Natural killer cell (primary cell): ENCODE measurements at places on chromosomes 3 and 15.

- no peak for DNase-seq
Observed at GRCh38 chr3:125151442-125151817, 61.1 kb downstream of the SLC12A8 start.

- no peak for DNase-seq
Observed at GRCh38 chr3:123562547-123562946, 22.3 kb downstream of the HACD2 start.

DNA sequence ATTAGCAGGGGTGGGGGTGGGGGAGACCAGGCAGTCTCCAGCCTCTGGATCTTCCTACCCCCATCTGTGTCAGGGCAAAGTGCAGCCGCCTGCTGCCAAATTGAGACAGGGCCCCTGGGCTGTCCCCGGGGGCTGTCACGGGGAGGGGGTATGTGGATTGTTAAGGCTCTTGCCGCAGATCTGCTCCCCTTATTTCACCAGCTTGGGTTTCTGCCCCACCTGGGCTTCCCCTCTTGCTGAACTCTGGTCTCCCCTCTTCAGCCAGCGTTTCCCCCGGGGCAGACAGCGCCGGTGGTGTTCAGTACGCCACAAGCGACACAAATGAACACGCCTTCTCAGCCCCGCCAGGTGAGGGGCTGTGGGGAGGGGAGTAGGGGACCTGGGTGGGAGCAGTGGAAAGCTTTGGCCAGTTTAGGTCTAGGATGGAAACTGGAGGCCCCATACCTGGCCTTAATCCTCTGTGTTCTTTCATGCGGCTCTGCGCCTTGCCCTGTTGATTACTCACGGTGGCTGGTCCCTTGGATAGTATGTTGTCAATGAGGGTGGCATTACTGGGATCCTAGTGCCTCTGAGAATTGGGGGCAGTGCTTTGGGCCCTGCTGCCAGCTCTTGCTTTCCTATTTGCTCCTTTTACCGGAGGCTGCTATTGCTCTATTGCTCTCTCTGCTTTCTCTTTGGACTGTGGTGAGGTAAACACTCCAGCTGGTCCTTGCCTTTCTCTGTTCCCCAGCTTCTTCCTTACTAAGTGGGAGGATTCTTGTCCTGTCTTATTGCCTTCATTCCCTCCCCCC is 1.7 kb downstream of the EIF4G1 start:
- DNase-seq: peak; percentile 35

DNA sequence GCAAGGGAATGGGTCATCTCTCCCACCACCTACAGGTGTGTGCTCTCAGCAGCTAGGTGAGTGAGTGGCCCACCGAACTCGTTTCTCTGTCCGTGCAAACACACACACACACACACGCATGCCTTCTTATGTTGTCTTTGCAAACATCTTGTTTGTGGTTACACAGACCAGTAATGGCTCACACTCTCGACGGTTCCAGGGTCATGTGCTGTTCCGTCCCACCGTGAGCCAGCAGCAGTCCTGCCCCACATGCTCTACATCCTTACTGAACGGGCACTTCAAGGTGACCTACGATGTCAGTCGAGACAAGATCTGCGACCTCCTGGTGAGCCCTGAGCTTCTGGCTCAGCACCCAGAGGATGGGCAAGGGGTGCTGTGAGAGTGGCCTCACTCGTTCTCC is 4.3 kb downstream of the ITIH1 start:
- DNase-seq: peak; percentile 14

- no peak for DNase-seq
Observed at GRCh38 chr3:153397794-153398193, 235.8 kb downstream of the RAP2B start.

GRCh38 chr3:194121891-194122631 is 13.9 kb upstream of the HES1 start:
- DNase-seq: no peak

DNA sequence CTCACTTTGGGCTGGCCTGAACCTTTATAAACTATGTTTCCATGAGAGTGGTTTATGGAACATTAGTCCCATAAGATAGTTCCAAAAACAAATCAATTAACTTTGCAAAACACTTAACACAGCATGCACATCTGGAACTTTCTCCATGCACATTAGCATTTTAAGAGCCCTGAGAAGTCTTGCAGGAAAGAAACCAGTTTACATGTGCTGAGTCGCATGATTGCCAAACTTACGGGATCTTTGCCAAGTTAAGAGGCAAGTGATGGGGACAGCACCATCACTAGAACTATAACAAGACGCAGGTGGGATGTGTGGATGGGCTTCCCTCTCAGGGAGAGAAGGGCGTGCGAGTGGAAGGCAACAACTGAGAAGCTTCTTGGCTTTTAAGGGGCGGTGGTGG is 20.7 kb downstream of the ADAMTS9 start:
- DNase-seq: no peak

DNA sequence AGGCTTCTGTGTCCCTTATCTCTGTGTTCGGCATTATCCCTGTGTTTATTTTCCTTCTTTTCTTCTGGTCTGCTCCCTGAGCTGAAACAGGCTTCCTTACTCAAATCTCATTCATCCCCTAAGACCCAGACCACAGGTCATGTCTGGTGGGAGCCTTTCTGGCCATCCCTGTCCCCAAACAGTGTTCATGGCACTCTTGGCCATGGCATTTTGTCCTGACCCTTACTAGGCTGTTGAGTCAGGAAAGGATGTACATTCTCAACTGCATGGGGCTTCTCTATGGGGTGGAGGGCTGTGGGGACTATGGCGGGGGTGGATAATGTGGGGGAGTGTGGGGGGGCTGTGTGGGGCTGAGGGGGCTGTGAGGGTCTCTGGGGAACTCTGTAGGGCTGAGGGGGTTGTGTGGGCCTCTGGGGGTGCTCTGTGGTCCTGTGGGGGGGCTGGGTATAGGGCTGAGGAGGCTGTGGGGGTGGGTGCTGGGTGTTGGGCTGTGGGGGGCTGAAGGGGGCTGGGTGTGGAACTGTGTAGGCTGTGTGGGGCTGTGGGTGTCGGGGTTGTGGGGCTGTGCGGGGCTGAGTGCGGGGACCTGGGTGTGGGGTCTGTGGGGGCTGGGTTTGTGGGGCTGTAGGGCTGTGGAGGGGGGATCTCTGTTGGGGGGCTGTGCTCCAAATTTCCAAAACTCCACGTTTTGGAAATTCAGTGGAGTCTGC is 64.3 kb downstream of the KLF13 start:
- no peak for DNase-seq

GRCh38 chr3:106268696-106269095 is 399.9 kb upstream of the CBLB start:
- no peak for DNase-seq

DNA sequence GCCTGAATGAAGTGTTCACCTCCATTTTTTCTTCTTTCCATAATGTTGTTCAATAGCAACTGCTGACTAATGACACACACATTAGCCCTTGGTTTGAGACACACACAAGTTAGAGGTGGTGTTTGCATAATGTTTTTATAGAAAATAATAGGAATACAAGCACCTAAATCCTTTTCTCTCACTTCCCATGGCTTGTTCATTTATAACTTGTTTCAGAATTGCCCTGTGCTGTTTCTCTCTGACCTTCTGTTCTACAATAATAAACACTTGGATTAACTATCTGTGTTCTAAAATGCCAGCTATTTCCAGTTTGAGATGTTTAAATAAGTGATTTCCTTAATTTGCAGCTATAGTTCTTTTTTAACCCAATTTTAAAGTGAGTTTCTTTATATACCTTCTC is 525.1 kb upstream of the ROBO2 start:
- no peak for DNase-seq

DNA sequence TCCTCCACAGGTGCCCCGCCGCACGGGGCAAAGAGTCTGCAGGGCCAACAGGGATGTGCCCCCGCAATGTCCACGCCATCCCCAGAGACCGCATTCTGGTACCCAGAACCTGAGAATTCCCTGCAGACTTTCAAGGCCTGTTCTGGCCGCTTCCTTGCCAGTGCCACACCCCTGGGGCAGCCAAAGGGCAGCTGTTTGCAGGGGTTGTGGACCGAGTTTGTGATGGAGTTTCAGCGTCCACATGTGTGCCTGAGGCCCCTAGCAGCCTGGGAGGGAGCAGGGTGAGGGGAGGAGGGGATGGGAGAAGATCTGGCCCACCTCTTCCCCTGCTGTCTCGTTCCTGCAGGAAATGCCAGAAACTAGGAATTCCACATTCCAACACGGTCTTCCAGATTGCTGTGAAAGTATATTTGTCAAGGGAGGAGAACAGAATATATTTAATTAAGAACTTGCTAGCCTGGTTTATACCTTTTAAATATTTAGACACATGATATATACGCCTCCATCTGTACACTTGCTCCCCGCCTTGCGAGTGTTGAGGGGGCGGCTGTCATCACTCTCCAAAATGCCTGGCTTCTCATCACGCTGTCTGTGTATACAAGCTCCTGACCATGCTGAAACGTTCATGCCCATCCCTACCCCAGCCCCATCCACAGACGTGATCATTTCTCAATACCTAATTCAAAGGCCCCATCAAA is 31.1 kb upstream of the RASA2 start:
- no peak for DNase-seq

GRCh38 chr15:45612790-45613415 is 21.9 kb upstream of the SQOR start:
- no peak for DNase-seq

DNA sequence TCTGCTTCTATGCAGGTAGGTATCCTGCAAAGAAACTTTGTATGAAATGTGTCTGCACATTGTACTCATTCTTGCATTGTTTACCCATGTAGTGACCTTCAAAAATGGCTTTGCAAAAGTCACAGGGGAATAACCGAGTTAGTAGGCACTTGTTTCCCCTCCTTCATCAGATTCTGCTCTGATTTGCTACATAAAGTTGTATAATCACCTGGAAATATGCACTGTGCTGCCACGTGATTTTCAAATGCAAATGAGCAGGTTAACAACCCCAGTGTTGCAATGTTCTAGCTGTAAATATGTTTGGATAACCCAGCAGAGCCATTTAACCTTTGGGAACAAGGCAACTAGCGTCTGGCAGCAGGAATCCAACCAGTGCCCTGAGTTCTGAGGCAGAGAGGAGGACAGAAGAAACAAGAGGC is at the start of gene KNG1:
Gene KNG1 (plus strand): TSS at position 321 of the 419 bp plus-strand sequence. CDS start 184 bp downstream, outside the sequence.
- DNase-seq: no peak

- DNase-seq: no peak
Observed at GRCh38 chr15:79673416-79674123, 223.2 kb downstream of the MTHFS start.

DNA sequence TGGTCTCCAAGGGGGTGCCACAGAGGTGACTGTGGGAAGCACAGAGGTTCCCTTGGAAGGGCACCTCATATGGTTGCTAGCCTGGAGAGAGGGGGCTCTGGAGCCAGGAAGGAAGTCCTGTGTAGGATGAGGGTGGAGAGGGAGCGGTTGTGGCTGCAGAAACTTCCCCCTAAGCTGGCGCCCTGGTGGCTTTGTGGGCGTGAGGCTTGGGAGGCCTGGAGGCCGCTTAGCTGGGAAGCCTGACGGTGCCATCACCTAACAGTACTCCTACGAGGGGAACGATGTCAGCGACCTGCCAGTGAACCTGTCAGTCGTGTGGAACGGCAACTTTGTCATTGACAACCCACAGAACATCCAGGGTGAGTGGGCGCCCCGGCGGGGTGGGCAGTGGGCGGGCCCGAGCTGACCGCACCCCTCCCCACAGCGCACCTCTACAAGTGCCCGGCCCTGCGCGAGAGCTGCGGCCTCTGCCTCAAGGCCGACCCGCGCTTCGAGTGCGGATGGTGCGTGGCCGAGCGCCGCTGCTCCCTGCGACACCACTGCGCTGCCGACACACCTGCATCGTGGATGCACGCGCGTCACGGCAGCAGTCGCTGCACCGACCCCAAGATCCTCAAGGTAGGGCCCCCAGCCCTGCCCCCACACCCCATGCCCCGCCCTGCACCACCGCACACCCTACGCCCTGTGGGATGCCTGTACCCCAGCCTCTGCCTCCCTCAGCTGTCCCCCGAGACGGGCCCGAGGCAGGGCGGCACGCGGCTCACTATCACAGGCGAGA is 31.0 kb downstream of the PLXNA1 start:
- no peak for DNase-seq

DNA sequence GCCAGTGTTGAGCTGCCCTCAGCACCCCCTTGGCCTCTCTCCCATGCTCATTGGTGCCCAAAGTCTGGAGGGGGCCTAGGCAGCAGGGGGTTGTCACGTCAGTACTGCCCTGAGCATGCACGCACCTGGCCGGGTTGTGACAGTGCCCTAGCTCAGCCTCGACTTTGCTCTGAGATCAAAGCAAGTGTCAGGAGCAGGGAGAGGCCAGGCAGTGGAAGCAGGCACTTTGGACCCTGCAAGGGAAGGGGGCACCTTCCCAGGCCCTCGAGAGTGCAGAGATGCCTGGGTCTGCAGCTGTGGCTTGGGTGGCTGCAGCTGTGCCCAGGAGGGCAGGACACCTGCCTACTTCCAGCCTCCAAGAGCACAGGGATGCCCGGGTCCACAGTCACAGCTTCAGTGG is 561.3 kb downstream of the NLGN1 start:
- no peak for DNase-seq

- no peak for DNase-seq
Observed at GRCh38 chr3:138457863-138458735, 23.7 kb downstream of the ESYT3 start.

- DNase-seq: no peak
Observed at GRCh38 chr15:32908135-32908801, 190.5 kb downstream of the GREM1 start.

GRCh38 chr15:75161917-75162414 is 39.7 kb upstream of the C15orf39 start:
- no peak for DNase-seq

DNA sequence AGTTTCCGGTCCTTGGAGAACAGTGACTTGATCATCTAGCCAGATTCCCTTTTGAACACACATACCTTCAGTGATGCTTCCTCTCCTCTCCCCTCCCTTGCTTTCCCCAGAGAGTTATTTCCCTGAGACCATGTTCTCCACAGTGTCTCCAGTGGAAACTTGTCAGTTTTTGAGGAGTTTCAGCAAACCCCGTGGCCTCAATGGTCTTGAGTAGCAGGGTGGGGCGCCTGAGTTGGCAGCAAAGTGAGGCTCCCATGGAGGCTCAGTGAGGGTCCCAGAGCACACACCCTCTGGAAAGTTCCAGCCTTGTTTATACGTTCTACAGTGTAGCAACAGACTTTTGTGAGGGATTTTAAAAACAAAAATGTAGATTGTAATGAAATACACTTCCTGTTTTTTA is 135.1 kb downstream of the LRRC28 start:
- DNase-seq: no peak

DNA sequence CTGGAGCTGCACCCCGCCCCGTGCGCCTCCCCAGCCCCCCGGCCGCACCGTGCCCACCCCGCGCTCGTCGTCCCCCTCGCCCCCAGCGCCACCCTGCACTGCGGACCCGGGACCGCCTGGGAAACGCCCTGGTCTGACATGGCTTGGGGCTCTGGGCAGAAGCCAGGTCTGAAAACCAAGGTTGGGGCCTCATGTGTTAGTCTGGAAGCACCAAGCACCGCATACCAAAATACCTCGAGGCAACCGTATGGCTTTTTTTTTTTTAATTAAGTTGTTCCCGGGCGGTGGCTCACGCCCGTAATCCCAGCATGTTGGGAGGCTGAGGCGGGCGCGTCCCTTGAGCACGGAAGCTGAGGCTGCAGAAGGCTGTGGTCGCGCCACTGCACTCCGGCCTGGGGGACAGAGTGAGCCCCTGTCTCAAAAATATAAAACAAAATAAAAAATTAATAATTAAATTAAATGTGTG is 91.5 kb upstream of the CHD2 start:
- DNase-seq: no peak

- DNase-seq: no peak
Observed at GRCh38 chr3:144244662-144245061, 273.0 kb downstream of the DIPK2A start.

GRCh38 chr3:151168269-151169094 is 34.5 kb downstream of the GPR171 start:
- DNase-seq: peak; percentile 89

GRCh38 chr3:19155375-19155774 is 7.1 kb downstream of the KCNH8 start:
- no peak for DNase-seq

- no peak for DNase-seq
Observed at GRCh38 chr15:85422607-85423006, 42.2 kb downstream of the AKAP13 start.
